ENCODE measurements at places on chromosomes 12 and 14.

DNA sequence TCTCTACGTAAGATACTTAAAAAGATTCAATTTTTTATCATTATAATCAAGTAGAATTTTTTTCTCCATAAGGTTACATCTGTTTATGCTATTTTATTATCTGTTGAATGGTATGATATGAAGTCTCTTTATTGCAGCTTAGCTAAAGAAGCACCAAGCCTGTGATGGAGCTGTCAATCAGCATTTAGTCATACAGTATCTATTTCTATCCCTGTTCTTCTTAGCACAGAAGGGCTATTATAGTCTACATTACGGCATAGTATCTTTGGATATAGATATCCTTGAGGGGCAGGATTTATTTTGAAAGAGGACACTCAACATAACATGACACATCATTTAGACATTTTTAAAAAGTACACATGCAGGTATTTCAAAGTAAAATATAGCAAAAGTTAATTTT, 277.1 kb downstream of the FOXG1 start:
- DNase-seq: no peak

GRCh38 chr12:27554421-27555186, 30.6 kb downstream of the PPFIBP1 start:
- no peak for DNase-seq

GRCh38 chr14:46840944-46841720, 189.6 kb upstream of the RPL10L start:
- no peak for DNase-seq

GRCh38 chr12:4796694-4797482, 76.7 kb downstream of the GALNT8 start:
- DNase-seq: no peak

DNA sequence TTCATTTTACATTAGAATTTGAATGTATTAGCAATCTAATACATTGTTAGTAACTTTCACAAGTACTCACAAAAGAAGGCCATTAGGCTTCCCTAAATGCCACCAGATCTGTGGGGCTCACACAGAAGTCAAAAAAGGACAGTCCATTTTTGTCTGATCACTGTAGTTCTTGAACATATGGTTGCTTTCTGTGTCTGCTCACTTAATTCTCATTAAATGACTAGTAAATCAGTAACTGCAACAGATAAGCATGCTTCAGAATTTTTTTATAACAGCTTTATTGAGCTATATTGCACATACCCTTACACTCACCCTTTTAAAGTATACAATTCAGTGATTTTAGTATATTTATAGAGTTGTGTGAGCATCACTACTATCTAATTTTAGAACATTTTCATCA, 71.4 kb downstream of the DENND5B start:
- DNase-seq: no peak

- DNase-seq: no peak
Measured at GRCh38 chr12:119157528-119157927, 21.2 kb upstream of the HSPB8 start.

- peak; percentile 67 for DNase-seq
Measured at GRCh38 chr14:65222440-65222858, 120.1 kb upstream of the MAX start.

DNA sequence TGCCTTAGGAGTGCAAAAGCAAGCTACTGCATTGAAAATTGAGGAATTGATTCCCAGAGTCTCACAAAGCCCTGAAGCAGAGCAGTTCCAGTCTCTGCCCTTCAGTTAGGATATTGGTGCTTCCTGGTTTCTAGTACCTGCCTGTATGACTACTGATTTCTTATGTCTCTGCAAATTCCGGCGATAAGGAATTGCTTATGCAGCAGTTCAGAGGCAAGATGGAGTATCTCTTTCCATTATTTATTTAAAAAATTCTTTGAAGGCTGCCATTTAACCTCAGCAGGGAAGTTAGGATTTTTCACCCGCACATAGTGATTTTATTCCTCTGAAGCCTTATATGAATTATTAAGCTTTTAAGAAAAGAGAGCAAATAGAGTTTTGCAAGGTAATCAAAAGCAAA, 184.9 kb upstream of the SSTR1 start:
- no peak for DNase-seq

DNA sequence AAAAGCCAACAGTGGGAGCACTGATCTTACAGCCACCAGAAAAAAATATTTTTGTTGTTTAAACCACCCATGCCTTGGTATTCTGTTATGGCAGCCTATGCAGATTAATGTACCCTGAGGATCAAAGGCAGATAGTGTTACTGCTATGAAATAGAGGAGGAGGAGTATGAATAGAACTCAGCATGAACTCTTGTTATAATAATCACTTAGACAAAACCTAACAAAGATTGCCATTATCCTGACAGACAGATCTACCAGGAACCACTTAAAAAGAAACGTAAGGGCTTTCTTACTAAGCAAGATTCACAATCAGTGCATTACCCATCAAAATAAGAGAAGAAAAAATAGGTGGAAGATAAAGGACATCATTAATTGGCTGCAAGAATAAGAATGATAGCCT, 558.3 kb downstream of the GALC start:
- peak; percentile 2 for DNase-seq

GRCh38 chr12:126950266-126950665, 1316.7 kb upstream of the TMEM132C start:
- no peak for DNase-seq

GRCh38 chr12:70459786-70460185, 93.7 kb downstream of the KCNMB4 start:
- DNase-seq: no peak

All from neural progenitor cell (in vitro differentiated cells).